ENCODE measurements at places on chromosomes 7 and 10.

- no peak for DNase-seq
These were observed 126.5 kb upstream of the VKORC1L1 start for GRCh38 chr7:65746398-65746669.

DNA sequence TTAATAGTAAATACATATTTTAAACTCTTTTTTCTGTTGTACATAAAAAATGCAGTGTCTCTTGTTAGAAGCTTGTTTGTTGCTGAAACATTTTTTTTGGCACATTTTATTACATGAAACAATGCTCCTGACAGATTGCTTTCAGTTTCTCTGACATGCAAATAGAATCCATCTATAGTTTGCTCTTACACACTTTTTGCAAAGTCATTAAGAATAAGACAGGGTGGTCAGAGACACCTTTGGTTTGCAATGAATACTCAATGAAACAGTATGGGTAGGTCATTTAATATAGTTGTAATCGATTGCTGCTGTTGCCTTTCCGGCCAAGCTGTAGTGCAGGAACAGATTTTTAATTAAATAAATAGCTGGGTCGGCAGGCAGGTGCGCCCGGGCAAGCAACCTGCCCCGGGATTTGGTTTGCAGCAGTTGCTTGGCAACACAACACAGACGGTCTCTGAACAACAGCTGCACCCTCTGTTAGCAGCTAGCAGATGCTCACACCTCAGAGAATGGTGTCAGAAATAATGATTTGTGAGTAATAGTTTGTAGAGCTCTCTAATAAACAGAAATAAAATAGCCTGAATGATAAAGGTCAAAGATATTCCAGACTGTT is 115.7 kb upstream of the CACNA2D1 start:
- DNase-seq = peak; percentile 20

- no peak for DNase-seq
These were observed 30.9 kb downstream of the DNAJC1 start for GRCh38 chr10:21972584-21972983.

DNA sequence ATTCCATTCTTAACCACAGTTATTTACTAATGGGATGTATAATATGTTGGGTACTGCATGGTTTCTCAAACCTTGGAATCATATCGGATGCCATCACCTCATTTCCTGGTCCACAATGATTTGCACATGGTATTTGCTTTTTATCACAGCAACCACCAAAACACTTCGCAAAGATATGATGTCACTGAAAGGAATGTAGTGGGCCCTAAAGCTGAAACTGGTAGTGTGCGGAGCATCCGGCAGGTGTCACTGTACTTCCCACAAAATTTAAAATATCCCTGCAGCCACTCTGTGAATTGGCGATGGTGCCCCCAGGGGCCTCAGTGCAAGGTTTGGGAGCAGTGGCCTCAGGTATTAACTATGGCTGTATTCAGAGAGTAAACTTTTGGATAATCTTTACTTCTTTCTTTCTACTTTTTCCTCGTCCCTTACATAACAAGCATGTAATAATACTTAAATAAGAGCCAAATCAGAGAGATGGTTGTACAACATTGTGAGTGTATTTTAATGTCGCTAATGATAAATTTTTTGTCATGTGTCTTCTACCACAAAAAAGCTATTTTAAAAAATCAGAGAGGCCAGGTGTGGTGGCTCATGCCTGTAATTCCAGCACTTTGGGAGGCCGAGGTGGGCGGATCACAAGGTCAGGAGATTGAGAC is 66.2 kb downstream of the FAM241B start:
- peak; percentile 73 for DNase-seq

DNA sequence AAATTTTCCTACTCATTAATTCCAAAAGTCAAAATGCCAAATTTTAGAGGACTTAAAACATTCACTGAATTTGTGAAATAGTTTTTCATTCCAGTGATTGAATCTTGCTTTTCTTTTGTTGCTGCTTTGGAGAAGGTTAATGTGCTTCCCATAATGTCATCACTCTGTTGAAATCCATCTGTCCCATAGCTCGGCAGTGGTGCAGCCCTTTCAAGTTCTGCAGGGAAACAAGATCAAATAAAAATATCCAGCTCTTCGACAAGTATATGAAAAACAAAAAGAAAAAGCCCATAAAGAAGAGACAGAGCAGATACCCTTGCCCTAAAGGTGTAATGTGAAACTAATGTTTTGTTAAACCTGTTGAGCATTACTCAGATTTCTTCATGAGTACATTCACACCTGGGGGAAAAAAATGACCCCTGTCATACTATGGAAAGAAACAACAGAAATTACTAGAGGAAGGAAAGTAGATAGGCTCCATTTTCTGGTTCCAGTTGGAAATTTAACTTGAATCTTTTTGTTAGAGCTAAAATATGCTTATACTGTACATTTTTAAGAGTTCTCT is 35.1 kb downstream of the AGR3 start:
- DNase-seq = no peak

DNA sequence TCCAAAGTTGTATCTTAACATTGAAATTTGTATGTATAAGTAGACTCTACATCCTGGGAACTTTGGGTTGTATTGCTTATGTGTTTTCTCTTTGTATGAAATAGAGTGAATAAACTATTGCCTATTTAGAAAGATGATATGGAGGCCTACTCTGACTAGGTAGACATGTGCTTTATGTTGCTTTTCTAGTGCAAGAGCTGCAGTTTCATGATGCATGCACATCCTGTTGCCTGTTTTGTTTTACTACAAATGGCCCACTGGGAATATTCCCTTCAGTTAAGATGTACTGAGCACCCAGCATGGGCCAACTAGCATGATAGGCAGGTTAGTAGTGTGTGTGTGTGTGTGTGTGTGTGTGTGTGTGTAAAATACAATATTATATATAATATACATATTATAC is 282.1 kb upstream of the LRGUK start:
- no peak for DNase-seq

- DNase-seq = no peak
These were observed 89.2 kb upstream of the PRSS58 start for GRCh38 chr7:142347091-142347490.

Data from NCI-H226 (cell line).